ENCODE measurements at places on chromosomes 7 and 10.
A peak's percentile ranks its signal among the peaks of the same experiment; 100 is the strongest.

DNA sequence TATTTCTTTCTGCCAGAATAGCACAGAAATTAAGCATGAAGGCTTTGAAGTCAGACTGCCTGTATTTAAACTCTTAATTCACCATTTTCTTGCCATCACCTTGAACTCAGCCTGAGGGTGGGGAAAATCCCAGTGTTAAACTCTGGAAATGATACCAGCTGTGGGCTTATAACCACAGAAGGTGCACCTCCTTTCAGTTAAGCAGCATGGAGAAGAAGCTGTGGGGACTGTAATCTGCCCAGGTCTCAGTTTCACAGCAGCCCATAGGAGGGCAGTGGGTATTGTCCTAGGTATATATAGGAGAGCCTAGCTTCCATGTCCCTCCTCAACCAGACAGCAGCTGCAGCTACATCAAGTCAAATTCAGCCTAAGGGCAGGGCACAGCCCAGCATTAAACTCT lies 241.6 kb downstream of the HPSE2 start:
- no peak for DNase-seq

- DNase-seq = peak; percentile 84
These were observed 8.0 kb upstream of the DMTF1 start for GRCh38 chr7:87144173-87144657.

DNA sequence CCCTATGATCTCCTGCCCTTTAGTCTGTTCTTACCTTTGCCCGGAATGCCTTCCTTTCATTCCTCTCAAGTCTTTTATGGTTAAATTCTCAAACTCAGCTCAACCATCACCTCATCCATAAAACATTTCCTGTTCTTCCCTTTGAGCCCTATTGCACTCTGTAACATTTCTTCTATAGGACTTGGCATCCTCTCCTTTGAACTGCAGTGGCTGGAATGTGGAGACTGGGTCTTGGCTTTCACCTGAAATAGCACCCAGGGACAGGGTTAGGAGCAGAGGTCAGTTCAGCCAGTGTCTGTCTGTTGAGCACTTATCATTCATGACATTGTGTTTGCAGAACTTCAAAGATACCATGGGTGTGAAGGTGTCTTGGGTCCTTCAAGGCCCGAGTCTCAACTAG lies 7.2 kb downstream of the NFE2L3 start:
- no peak for DNase-seq

DNA sequence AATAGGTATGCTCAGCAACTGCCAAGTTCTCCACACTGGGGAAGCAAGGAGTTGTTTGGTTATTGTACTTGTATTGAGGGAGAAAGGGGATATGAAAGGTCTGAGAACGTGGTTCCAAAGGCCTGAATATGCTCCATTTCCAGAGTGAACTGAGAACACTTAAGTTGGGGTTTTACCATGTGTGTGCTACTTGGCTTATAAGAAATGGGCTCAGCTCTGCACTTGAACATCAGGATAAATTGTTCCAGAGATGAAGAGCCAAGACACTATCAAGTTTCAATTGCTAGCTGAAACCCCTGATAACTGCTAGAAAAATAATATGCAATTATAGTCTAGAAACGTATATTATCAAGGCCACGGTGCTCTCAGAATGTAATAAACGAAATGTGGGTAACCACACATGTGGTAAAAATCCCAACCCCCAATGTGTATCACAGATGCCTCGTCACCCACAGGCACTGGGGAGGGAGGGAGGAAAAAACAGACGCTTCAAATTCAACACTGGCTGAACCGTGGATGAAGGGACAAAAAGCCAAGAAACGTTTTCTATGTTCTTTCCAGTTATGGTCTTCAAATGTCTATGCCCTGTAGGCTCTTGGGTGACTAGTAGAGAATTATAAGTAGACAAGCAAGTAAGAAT lies 16.3 kb downstream of the ELMO1 start:
- no peak for DNase-seq

DNA sequence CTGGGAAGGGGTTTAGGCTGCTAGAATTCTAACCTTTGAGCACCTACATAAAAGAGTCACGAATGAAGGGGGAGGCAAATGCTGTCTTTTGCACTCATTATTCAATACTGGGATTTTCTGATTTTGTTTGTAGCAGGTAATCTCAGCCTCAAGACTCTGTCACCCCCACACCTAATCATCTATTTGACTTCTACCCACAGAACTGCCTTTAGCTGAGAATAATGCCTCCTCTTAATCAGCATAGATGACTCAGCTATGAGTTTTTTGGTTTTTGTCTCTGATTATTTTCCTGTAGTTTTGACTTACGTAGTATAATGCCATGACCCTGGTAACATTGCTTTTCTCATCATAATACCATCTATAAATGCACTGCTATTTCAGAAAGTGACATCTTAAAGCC lies 42.7 kb upstream of the CACNB2 start:
- DNase-seq = no peak

DNA sequence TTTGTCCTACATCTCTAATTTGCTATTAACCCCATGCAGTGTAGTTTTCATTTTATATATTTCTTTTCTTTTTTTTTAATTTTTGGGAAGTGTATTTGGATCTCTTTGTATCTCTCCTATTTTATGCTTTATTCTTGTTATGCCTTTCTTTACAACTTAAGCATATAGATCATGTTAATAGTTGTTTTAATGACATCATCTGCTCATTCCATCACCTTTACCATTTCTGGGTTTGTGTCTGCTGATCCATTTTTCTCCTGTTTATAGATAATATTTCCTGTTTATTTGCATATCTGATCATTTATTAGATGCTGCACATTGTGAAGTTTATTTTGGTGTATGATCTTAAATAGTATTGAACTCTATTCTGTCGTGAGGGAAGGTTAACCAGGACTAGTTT lies 13.7 kb downstream of the COPG2 start:
- DNase-seq = no peak

DNA sequence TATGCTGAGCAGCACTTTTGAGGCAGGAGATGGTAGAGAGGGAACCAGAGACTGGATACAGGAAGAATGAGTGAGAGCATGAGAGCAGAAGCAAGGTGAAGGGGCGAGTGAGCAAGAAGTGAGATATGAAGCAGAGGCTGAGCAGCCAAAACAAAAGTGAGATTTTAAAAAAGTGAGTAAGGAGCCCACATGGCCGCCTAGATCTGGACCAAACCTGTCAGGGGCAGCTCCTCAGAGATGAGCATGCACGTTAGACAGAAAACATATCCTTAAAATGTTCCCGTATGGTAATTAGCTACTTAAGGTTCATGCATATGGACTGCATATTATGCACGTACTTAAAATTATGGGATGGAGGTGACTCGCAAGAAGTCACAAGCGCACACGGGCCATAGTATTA lies 22.5 kb downstream of the TMEM176A start:
- DNase-seq = no peak

All from OCI-LY7 (cell line).